Hematopoietic multipotent progenitor cell treated with erythropoietin and hydrocortisone succinate and interleukin-3 and kit ligand, for 4 days (in vitro differentiated cells): ENCODE measurements at places on chromosomes 11 and 22.

DNA sequence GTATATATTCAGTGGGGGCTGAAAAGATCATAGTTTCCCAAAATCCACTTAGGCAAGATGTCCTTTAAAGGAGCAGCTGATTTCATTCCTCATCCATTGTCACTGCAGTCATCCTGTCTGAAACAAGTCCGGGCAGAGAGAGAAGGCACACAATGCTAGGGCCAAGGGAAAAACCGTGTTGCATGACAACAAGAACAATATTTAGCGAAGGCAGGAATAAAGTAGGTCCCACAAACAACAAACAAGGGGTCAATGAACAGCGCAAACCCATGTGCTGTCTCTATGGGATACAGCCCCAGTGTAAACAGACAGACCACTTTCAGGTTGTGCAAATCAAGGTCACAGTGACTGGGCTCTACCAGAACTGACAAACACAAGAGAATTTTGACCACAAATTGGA lies 9.0 kb downstream of the PAMR1 start:
- no peak for DNase-seq

GRCh38 chr11:107785401-107785800 lies 73.2 kb downstream of the SLC35F2 start:
- no peak for DNase-seq

DNA sequence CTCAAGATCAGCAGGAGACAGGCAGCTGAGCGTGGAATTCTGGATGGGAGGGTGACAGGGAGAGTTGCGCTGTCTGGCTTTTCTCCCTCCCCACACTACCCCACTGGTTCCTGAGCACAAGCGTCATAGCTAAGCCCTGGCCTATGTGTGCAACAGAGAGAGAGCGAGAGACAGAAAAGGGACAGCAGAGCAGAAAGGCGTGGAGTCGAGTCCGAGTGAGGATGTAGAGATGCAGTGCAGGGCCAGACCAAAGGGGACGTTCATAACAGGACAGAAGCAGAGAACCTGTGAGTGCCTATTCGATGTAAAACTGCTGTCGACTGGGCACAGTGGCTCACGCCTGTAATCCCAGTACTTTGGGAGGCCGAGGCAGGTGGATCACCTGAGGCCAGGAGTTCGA lies 94.0 kb upstream of the TMEM45B start:
- DNase-seq: no peak

- DNase-seq: peak; percentile 32
Measured at GRCh38 chr11:30326114-30326778, 3.3 kb downstream of the ARL14EP start.

DNA sequence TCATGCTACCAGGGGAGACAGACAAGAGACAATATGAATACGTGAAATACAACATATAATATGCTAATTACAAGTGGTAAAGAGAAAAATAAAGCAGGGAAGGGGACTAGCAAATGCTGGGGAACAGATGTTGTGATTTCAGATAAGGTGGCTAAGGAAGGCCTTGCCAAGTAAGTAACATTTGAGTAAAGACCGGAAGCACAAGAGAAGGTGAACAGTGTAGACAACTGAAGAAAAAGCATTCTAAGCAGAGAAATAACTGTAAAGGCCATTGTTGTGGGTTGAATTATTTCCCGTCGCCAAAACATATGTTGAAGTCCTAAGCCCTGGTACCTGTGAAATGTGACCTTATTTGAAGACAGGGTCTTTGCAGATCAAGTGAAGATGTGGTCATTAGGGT lies 63.7 kb upstream of the EED start:
- DNase-seq: peak; percentile 63
